ENCODE measurements at places on chromosomes 16 and 17.

- no peak for DNase-seq
Observed at GRCh38 chr16:13061691-13062090, 160.3 kb downstream of the SHISA9 start.

- DNase-seq: no peak
Observed at GRCh38 chr17:69268543-69269014, 40.0 kb upstream of the ABCA10 start.

DNA sequence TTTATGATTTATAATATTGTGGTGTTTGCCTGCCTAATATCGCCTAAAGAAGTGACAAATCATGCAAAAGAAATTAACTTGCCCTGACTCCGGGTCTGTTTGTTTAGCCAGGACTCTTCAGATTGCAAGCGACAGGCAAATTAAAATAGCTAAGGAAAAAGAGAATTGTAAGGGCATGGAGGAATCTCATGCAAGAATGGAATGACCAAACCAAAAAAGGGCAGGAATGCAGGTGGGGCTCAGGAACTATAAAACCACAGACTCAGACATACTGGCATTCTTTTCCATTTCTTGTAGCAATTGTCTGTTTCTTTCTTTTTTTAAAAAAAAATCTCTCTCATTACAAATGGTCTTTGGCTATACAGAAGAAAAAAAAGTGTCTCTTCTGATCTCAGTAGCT is 188.1 kb upstream of the XYLT1 start:
- no peak for DNase-seq

GRCh38 chr17:17064322-17064721 is 22.1 kb downstream of the MPRIP start:
- no peak for DNase-seq

GRCh38 chr16:10497132-10498101 is 83.0 kb downstream of the EMP2 start:
- peak; percentile 43 for DNase-seq

- no peak for DNase-seq
Observed at GRCh38 chr16:81544261-81544660, 99.7 kb downstream of the CMIP start.
